WTC11 (cell line): ENCODE measurements at places on chromosomes 7 and 10.

DNA sequence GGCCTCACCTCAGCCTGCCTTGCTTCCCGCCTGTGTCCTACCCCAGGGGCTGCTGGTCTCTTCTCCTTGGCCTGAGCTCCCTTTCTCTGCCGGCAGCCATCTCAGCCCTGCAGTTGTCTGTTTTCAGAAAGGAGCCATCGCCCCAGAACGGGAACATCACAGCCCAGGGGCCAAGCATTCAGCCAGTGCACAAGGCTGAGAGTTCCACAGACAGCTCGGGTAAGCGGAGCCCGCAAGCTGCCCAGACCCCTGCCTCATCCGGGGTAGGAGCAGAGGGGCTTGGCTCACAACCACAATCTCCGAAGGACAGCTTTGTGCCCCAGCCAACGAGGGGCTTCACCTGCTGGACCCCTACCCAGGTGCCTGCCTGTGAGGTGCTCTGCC, 5.3 kb upstream of the DEPP1 start:
- no peak for DNase-seq

GRCh38 chr10:15562116-15562515, 157.6 kb downstream of the ITGA8 start:
- no peak for DNase-seq

GRCh38 chr7:68461430-68461829, 1136.8 kb upstream of the AUTS2 start:
- DNase-seq = no peak

- no peak for DNase-seq
Measured at GRCh38 chr7:22213081-22213480, 143.9 kb downstream of the RAPGEF5 start.

DNA sequence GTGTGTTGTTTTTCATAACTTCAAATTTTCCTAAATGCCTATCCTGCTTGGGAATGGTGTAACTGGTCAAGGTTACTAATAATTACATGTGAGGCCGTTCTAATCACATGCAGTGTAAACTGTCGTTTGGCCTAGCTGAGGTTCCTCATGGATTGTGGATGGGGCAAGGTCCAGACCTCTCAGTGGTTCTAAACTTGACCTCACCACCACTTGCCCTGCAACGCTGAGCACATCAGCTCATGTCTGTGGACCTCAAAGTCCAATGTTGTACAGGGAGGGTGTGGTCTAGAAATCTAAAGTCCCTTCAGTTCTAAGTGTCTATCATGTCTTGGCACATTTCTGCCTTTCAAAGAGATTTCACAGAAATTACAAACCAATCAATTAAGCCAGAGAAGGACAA, 15.6 kb downstream of the RBP3 start:
- no peak for DNase-seq

GRCh38 chr10:77763453-77764430, 126.1 kb upstream of the KCNMA1 start:
- no peak for DNase-seq

GRCh38 chr10:11325817-11326216, 285.6 kb downstream of the USP6NL start:
- DNase-seq = no peak

DNA sequence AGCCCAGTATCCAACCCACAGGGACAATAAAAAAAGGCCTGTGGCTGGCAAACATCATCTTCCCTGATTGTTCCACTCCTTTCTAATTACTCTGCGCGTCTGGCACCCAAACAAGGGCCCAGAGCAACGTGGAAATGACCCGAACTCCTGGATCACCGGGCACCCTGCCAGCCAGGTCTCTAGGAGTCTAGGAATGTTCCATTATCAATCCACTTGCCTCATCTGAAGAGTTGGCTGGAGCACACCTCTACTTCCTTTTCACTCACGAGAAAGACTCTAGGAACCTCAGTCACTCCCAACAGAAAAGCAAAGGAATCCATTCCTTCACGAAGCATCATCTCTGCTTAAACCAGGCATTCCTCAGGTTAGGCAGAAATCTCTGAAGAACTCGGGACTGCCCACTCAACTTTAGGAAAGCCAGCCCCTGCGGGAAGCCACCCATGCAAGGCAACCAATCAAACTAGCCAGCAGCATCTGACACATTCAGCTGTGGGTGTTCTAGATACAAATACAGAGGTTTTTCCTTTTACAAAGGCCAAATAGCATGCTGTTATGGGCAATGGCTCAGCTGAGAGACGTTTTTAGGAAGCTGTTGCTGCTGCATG, 37.7 kb downstream of the ATXN7L1 start:
- DNase-seq = no peak

DNA sequence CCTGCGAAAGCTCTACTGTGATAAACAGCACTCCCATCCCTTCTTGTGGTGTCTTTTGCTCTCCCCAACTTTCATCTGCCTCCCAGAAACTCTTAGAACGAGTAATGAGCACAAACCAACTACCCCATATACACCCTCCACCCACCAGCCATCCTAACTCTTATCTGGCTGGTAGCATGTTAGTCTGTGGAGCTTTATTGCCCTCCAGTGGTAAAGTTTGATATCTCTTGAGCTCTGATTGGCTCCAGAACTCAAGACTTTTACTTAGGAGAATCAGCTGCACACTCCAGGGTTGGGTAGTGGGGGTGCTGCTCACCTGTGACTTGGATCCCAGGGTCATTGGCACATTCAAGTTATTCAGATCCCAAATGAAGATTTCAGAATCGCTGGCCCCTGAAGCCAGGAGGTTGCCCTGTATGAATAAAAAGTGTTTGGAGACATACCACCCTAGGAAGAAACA, 10.9 kb downstream of the SEC31B start:
- no peak for DNase-seq

DNA sequence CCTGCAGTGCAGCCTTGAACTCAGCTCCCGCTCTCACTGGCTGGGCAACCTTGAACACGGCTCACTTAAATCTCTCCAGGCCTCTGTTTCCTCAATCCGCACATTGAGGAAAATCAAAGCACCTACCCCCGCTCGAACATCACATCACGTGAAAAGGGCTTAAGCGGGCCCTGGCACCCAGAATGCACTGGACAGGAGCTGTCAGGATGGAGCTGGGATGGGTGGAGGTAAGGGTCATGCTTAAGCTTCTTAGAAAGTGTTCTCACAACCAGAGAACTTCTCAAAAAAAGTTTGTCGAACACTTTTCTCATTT, 55.7 kb upstream of the MGMT start:
- DNase-seq = no peak

GRCh38 chr10:92238586-92239098, 52.2 kb downstream of the CPEB3 start:
- DNase-seq = no peak

DNA sequence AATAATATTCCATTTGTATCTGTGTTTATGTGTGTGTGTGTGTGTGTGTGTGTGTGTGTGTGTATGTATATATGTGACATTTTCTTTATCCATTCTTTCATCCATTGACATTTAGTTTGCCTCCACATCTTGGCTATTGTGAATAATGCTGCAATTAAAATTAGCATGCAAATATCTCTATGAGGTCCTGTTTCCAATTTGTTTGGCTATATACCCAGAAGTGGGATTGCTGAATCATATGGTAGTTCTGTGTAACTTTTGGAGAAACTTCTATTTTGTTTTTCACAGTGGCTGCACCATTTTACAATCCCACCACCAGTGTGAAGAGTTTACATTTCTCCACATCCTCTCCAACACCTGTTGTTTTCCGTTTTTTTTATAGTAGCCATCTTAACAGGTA, 53.1 kb downstream of the CH25H start:
- no peak for DNase-seq

GRCh38 chr10:5523796-5524574, 776 bp upstream of the CALML3 start:
- no peak for DNase-seq

DNA sequence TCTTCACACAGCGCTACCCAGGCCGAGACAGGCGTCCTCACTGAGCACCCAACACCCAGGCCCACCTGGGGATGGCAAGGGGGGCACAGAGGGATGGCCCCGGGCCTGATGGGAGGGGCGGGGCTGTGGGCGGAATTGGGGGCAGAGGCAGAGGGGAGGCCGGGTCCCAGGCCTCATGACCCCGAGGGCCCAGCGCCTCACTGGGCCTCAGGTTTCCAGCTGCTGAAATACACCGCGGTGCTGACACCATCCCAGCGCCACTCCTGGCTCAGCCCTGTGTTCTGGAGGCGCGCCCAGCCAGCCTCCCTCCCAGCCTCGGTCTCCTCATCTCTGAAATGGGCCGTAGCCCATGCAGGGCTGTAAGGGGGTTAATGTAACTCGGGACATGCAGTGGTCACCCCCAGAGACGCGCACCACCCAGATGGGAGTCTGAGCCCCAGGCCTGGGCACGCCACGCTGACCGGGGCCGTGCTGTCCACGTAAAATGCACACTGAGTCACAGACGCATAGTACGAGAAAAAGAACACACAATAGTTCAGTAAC, 82.3 kb downstream of the UNCX start:
- DNase-seq = no peak

DNA sequence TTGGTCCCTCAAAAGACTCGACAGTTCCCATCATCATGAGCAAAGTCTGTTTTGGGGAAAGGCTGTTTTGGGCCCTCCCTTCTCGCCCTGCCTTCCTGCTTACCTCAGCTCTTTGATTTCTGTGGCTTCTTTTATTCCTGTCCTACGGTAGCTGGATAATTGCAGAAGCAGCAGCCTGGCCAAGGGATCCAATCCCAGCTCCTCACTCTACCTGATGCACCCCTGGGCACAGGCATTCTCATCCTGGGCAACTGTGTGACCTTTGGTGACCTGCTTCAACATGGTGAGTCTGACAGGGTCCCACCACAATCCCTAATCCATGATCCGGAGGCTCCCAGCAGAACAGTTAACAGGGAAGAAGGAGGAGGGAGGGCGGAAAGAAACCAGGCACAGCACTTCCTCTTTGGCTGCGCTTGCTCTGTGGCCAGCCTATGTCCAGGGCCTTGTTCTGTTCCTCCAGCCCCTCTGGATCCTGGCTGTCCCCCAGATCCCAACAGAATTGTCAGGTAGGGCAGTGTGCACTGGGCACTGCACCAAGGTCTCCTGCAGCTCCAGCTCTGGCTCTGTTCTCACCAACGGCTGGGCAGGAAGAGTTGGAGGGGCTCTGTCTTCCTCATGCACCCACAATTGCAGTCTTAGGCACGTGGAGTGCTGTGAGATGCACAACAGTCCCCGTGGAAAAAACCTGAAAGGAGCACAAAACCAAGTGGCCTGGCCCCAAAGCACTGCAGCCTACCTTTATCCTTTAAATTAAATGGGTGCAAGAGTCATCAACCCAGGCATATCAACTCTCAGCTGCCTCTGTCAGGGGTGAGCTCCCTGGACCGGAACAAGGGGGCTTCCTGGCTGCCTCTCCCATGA, 144.4 kb downstream of the PTPN20 start:
- DNase-seq = no peak

GRCh38 chr7:156819733-156820295, 73.2 kb downstream of the LMBR1 start:
- no peak for DNase-seq

- DNase-seq = no peak
Measured at GRCh38 chr7:37108615-37109014, 340.0 kb downstream of the ELMO1 start.

DNA sequence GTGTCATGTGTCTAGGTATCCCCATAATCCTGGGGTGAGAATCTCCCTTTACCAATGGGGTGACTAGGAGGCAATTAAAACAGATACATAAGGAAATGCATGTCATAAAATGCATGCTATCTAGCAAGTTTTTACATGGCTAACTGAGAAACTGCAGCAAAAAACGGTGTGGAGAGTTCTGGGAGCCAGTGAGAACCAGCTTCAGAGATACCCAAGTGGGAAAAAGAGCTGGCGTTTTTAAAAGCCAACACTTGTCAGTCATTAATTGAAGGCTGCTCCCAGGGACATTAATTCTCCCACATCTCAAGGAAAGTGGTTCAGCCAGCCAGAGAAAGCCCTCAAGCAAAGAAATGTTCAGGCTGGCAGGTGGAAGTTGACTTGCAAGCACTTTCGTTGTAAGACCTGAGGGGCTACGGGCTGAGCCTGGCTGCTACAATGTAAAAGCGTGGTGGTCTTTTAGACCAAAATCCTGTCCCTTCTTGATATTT, 28.1 kb downstream of the ST8SIA6 start:
- no peak for DNase-seq

GRCh38 chr10:5843686-5844344, 30.6 kb upstream of the GDI2 start:
- DNase-seq = no peak

DNA sequence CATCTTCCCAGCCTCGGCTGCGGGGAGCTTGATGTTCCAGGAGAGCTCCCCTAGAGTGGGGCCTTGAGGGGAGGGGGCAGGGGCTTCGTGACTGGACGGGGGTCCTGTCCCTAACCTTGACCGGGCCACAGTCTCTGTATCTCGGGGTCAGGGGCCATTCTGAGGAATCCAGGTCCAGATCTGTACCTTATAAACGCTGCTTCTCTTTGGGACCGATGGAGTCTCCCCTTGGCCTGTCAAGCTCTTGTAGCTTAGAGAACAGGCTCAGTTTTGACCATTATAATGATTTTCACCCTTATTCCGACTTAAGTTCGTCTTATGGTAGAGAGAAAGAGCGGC, 831 bp downstream of the ZKSCAN5 start:
- no peak for DNase-seq

GRCh38 chr7:105209870-105210269, 178.9 kb downstream of the SRPK2 start:
- DNase-seq = no peak

DNA sequence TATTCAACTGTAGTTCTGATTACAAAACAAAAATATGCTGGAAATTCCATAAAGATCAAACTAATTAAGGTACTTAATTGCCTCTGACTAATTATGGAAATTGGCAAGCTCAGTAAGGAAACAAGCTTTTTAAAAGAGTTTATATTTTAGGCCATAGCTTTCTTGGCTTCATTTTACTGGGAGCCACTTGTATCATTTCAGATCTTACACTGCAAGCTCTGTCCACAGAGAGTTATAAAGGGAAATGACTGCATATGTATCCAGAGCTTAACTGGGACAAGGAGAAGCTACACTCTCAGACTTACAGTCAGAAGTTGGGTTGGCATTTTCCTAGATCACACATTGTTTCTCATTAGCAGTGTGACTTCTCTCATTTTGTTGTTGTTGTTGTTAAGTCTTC, 92.4 kb downstream of the LRRN3 start:
- DNase-seq = no peak

DNA sequence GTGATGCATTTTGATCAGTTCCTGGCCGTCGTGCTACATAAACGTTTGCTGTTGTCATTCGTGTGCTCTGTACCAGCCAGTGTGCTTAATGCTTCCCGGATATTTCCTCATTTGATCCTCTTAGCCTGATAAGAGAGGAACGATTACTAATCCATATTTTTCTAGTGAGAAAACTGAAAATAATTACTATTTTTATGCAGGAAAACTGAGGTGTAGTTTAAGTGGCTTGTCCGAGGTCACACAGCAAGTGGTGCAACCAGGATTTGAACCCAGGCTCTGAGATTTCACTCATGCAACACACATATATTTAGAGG, 650 bp upstream of the SORBS1 start:
- DNase-seq = no peak

- no peak for DNase-seq
Measured at GRCh38 chr7:38902449-38902848, 6.5 kb downstream of the VPS41 start.

DNA sequence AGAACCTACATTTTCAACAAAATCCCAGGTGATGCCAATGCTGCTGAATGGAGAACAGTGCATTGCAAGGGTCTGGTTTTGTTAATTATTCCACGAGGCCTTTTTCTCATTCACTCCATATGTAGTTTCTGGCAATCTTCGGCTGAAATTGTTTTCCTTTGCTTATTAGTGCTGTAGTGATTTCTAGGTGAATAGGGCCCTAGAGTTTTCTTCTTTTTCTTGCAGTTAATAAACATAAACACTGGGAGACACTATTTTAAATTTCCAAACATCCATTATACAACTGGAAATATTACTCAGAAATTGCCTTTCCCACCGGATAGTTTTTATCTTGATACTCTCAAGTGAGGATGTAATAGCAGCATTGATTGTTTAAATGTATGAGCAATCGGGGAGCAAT, 435.6 kb downstream of the XPNPEP1 start:
- DNase-seq = no peak
